ENCODE measurements at places on chromosomes 11 and 22. TPM values are rescaled to one million over a fixed set of nuclear protein-coding genes. Genes with fewer than 3 reads are reported as not detected.

DNA sequence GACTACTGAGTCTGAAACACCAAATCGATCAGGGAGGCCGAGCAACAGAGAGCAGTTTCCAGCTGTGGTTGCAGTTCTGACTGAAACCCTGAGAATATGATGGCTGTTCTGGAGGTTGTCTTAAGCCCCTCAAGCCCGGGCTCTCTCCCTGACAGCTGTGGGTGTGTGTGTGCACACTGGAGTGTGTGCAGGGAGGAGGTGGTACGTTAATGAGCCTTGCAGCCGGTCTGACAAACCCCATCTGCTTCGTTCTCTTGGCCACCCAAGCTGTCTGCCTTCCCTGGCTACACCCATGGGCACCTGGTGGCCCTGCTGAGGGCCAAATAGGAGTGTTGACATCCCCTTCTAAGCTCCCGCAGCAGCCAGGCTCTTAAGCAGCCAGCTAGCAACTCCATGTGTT, 189.8 kb downstream of the KIRREL3 start:
- no peak for DNase-seq

GRCh38 chr11:126332221-126332711, 23.2 kb upstream of the ST3GAL4 start:
- peak; percentile 80 for DNase-seq

GRCh38 chr11:34150494-34151151, 45.2 kb downstream of the NAT10 start:
- DNase-seq: no peak

DNA sequence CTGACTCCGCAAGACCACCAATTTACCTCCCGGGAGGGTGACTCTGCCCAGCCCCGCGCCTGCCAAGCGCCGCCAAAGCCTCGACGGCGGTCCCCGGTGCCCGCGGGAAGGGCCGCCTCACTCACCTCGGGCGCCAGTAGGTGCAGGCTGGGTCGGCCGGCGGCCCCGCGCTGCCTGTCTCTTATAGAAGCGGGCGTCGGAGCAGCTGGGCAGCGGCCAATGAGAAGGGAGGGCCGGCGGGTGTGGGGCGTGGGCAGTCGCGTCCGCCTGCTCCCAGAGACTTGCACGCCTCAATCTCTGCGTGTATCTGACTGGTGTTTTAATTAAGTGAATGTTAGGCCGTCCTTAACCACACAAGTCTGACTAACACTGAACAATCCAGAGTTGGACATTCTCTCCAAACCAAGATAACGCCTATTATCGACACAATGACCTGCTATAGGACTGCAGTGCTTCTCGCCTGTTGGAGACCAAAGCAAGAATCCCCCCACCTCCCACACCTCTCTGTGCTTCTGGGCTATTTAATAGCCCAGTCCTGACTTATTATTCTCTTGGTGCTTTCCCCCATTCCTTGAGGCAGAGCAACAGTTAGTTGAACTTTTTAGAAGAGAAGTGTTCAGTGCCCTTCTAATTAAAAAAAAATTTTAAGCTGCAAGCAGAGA, at the start of gene TPH1:
Gene TPH1 (minus strand): TSS at position 154 of the 662 bp plus-strand sequence. CDS start 5,507 bp downstream, outside the sequence.
- DNase-seq: no peak

DNA sequence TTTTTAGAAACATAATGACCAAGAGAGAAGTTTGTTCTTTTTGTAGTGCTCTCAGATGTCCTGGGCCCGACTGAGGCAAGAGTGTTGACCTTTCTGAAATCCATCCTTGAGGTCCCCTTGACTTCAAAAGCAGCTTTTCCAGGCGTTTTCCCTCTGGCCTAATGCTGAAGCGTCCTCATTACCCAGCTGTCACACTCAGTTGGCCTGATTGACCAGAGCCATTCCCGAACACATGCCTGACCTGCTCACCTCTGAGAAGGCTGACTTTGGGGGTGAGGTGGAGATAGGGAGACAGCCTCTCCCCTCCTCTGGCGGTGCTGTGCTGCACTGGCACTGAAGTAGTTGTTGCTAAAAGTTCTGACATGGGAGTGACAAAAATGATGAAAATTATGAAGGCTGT, 66.9 kb downstream of the ALX4 start:
- no peak for DNase-seq

DNA sequence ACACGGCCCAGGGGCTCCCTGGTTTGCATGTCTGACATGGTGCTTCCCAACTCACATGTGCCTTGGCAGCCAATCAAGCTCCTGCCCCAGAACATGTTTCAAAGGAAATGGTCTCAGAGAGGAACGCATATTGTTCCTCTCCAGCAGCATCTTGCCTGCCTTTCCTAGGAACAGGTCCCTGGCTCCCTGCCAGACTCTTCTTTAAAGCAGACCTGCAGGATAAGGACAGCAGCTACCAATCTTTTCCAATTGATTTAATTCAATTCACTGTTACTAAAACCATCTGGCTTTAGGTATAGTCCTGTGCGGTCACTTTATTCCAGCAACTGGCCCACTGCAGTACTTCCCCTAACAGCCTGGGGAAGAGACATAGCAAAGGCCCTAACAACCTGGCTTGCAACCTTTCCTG, 79.9 kb downstream of the AMBRA1 start:
- peak; percentile 63 for DNase-seq

The MSANTD2 gene
- total RNA-seq: 22.1 TPM

DNA sequence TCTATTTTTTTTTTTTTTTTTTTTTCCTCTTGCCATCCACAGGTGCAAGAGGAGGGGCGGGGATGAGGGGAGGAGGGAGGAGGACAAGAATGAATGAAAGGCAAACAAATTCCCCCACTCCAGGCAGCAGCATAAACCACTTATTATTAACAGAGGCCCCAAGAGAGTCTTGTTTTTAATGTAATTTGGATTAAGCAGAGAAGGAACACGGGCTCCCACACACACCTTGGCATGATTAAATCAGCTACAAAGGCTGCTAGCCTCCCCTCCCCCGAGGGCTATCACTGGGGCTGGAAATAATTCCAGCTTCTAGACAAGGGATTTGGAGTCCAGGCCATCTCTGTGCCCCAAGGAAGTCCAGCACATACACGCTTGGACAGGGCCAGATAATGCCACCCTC, 93.4 kb upstream of the DRD2 start:
- no peak for DNase-seq

The CRYBB3 gene
- not detected for total RNA-seq

DNA sequence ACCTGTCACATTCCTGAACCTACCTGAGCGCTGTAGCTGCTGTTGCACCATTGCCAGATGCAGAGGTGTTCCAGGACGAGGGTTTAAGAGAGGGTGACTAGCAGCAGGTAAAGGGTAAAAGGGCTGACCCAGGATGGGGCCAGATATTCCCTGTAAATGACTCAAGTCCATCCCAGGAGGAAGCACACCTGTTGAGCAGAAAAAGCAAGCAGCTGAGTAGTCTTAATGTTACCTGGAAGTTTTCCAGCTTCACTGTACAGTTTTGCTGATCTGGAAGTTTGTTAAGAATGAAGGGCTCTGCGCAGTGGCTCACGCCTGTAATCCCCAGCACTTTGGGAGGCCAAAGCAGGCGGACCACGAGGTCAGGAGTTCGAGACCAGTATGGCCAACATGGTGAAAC, 41.3 kb downstream of the DRG1 start:
- no peak for DNase-seq

All from sciatic nerve (tissue), 2 donors.